ENCODE measurements at places on chromosomes 5 and 9.

DNA sequence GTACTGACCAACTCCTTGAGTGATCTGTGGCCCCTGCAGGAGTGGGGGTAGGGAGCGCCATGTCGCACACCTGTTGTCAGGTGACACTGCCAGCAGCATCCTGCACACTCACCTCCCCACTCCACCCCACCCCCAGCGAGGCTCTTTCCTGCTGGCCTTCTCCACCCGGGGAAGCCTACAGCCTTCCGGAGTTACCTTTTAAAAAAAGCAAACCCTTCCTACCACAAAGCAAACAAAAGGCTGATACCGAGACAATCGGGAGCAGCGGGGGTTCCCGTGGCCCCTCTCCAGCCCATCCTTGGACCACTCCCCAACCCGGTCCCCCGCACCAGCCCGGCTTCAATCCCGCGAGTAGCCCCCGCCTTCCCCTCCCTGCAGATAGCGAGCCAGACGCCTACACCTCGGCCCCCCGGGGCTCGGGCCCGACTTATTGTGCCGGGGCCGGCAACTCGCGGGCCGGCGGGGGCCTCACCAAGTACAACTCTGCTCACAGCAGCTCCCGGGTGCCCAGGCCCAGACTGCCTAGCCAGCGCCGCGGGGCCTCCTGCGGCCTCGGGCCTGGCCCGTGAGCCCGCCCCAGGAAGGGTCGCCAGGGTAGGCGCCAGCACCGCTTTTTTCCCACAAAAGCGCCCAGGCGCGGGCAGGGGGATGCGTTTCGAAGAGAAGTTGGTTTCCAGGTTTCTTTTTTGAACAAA lies 724 bp downstream of the MACROH2A1 start:
- no peak for DNase-seq

DNA sequence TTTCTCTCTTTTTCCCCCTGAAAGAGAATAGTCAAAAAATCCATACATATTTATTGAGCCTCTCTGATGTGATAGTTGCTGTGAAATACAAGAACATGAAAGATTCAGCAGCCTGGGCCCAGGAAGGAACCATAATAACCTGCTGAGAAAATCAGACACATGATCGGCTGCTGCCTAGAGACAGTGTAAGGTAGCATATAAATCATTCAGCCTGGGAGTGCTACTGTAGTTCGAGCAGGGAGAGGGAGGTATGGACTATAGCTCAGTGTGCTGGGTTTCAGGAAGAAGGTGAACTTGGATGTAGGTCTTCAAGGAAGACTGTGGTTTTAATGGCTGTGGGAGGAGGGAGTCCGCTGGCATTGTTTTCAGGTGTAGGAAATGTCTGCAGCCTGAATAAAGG lies 469.1 kb downstream of the RAB3C start:
- DNase-seq = no peak

DNA sequence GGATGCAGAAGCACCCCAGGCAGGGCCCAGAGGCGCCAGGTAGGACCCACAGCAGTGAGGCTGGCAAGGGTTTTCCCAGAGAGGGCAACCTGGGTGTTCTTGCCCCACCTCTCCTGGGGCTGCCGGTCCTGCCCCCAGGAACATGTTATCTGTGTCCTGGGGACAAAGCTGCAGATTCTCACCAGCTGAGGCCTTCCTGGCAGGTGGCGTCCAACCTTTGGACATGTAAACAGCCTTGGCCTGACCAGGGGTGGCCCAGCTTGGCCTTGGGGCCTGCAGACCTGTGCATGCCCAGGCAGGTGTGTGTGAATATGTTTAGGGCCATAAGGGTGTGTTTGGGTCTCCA lies 101.8 kb upstream of the LARP1 start:
- DNase-seq = no peak

DNA sequence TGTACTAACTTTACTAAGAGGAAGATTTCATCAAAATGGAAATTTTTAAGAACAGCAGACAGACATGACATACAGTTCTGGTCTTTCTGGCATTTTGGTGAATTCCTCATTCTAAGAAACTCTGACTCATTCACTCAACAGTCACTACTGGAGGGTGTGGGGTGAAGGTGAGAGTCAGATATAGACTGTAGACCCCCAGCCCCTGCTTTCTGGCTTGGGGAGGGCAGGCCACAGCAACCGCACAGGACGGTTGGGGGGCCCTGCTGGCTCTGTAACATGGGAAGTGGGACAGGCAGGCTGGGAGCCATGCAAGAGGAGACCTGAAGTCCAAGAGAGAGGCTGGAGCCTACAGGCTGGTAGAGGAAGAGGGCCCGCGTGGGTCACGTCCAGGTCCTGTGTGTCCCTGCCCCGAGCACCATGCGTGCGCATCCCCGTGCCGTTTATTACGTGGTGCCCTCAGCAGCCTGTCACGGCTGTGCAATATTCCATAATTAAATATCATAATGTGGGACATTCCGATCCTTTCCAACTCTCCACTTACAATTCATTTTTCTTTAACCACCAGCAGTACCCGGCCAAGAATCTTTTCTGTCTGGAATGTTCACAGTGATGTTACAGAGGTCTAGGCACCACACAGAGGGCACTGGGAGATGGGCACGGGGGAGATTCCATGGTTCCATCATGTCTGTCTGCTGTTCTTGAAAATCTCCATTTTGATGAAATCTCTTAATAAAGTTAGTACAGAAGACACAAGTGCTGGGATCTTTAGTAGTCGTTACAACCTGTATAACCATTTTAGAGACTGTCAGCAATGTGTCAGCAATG lies 75.5 kb downstream of the SEMA4D start:
- DNase-seq = no peak

GRCh38 chr5:97363577-97363976 lies 180.5 kb upstream of the RIOK2 start:
- DNase-seq = no peak

DNA sequence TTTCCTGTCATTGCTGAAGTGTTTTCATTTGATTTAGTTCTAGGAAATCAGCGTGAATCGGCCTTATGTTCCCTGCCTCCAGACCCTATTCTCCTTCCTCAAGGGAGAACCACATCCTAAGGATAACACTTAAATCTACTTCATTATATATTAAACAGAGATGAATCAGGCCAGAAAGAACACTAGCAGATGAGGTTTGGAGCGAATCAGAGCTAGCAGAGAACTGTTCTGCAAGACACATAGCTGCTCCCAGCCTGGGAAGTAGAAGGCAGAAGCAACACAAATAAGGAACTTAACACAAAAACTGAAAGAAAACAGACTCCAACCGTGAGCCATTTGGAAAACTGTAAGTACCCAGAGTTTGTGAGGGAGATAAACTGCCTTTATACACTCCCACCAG lies 718.2 kb downstream of the SEMA5A start:
- DNase-seq = no peak

DNA sequence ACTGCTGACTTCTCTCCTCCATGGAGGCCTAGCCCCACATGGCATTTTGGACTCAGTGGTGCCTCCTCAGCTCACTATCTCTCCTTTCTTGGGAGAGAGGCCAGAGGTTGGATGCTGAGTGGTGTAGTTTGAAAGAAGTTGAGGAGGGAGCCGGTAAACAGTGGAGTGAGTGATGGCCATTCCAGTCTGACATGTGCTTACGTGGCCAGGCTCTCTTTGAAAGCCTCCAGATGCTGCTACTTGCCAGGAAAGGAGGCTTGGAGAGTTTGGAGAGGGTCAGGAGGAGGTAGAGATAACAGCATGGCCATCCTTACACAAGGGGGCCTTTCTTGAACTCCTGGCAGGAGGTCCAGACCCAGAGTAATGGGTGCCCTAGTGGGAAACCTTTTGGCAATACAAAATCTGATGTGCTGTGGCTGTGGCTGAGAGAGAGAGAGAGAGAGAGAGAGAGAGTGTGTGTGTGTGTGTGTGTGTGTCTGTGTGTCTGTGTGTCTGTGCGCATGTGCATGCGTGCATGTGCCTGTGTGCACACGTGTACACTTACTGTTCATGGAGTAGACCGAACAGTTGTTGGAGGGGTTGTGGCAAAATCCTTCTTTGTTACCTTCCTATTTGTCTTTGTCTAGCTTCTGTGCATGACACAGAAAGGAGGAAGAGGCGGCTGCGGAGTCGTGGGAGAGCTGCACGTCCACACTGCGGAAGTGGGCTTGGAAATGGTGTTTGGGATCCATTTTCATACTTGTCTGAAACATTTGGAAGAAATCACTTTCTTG lies 37.8 kb downstream of the RALGPS1 start:
- no peak for DNase-seq

DNA sequence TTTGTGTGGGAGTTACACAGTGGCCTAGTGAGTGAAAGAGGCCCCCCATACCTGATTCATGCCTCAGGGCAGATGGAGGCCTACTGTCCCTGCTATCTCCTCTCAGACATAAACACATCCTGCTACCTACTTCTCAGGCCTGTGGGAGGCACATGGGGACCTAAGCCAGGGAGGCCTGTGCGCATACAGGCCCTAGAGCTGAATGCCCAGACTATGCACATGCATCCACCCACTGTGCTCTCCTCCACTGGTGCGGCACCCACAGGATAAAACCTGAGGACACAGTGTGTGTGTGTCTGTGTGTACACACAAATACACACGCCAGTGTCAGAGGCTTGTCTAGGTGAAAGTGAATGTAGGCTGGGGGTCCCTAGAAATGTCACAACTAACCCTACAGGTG lies 1.4 kb downstream of the PAX5 start:
- DNase-seq = no peak

DNA sequence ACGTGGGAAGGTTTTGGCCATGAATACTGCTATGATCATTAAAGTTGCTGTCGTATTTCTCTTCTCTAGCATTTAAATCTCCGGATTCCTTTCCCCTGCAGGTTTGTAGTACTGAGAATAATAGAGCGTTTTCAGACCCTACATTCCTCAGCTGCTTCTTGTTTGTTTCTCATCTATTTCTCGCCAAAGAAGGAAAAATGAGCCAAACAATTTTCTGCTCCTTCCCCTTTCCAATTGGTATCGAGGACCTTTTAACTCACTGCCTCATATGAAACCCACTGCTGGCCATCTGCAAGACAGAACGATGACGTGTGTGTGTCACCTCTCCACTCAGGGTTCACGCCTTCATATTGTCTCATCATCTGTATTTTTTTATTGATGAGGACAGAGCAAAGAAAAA lies 689.4 kb upstream of the WWC1 start:
- DNase-seq = no peak

- no peak for DNase-seq
Observed at GRCh38 chr9:99154356-99154755, 49.4 kb downstream of the TGFBR1 start.

DNA sequence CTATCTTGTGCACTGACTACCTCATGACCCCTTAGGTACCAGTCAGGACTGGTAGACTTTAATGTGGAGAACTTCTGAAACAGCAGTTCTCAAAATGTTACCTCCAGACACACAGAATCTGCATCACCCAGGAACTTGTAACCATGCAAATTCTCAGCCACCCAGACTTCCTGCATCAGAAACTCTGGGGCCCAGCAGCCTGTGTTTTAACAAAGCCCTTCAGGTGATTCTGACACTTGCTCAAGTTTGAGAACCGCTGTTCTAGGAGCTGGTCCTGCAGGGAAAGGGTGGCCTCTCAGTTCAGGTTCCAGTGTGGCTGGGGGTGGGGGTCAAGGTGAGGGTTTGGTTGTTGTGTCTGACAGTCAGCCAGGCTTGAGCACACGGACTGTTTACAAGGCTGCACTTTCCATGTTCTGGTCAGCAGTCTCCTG lies 28.4 kb downstream of the ZFP62 start:
- no peak for DNase-seq

- no peak for DNase-seq
Observed at GRCh38 chr5:79605560-79605959, 6.7 kb upstream of the TENT2 start.

DNA sequence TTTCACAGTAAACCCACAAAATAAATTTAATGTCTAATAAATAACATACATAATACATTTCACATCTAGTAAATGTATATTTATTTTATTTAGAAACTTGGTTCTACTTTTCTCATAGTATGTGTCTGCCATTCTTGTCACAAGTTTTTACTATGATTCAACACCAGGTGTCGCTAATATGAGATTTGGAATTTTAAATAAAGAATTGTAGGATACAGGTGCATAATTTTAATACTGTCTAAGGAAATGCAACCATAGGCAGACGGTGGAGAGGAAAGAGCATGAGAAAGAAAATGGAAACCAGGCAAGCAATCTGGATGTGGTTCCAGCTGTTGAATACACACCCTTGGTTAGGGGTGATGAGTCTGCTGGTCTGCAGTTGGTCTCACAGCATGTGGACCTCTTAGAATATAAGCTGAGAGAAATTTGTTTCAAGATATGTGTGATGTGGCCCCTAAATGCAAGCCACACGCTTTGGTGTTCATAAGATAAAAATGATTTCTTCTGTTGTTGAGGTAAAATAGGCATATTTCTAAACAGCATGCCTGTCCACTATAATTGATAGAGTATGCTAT lies 114.7 kb upstream of the TXNDC8 start:
- DNase-seq = no peak

DNA sequence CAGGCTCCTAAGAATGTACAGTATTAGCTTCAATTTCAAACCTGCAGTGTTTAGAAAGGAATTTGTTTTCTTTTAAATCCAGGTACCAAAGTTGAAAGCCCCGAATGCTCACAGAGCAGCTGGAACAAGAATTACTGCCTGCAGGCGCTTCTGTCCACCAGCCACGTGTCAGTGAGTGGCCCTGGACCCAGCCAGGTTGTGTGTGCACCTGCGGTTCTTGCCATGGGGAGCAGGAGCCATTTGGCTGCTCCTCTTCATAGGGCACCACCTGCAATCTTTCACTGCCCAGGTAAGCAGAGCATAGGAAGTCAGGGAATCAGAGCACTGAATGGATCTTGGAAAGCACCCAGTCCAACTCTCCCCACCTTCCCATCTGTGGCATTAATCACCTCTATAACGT lies 79.5 kb upstream of the PIP5K1B start:
- no peak for DNase-seq

DNA sequence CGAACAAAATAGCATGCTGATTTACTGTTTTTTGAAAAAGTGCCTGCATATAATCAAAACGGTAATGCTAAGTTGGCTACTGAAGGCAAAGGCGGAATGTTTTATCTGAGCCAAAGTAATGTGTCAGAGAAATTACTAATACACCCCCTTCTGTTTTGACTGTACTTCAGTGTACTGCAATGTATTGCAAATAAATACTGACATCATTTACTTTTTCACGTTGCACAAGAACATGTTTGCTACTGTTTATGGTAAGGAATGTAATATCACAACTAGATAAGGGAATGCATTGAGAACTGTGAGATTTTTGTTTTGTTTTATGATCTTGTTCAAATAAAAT lies 813 bp upstream of the AGTPBP1 start:
- no peak for DNase-seq

DNA sequence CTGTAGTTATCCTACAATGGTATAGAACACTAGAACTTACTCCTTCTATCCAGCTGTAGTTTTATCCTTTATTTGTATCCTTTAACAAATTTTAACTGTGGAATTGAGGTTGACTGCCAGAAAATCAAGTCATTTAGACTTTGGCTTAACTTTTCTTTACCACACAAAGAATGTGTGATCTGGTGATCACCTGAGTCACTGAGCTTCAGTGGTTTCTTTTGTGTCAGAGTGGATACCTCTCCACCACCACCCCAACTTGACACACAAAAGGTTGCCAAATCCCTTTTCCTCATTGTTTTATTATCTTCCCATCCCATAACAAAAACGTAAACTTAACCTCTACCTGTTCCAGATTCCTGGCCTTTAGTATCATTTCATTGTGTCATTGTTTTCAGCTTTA lies 5.5 kb downstream of the OTULIN start:
- DNase-seq = no peak

Measured in stimulated activated CD8-positive, alpha-beta memory T cell treated with anti-CD3 and anti-CD28 coated beads, Interleukin-7, amount 100 ng/mL, for 1 hour (primary cell).